ENCODE measurements at places on chromosomes 5 and 9. TPM values are rescaled to one million over a fixed set of nuclear protein-coding genes. Genes with fewer than 3 reads are reported as not detected.

ANKHD1 gene
- 108 TPM for total RNA-seq

TIMD4 gene
- not detected for total RNA-seq

PRUNE2 gene
- total RNA-seq: 3.3 TPM

N4BP3 gene
- total RNA-seq: 6.6 TPM

TRIM36 gene
- 55.2 TPM for total RNA-seq

ARL14EPL gene
- not detected for total RNA-seq

MARCOL gene
- not detected for total RNA-seq

DNA sequence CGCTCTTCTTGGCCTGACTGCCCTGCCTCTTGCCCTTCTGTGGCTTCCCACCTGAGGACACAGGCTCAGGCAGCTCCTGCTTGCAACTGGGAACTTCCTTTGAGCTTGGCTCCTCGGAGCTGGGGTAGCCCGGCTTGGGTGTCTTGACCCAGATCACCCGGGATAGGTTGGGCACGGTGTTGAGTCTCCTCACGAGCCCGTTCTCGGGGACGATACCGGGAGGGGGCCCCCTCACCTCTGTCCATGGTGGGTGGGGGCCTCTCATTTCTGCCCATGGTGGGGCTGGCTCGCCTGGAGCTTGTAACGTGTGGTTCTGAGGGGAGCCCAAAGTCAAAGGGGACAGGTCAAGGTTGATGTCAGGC is 7.8 kb upstream of the DDX41 start:
- DNase-seq: no peak

- DNase-seq: no peak
Observed at GRCh38 chr5:106699796-106700195, 970.9 kb downstream of the EFNA5 start.

DNA sequence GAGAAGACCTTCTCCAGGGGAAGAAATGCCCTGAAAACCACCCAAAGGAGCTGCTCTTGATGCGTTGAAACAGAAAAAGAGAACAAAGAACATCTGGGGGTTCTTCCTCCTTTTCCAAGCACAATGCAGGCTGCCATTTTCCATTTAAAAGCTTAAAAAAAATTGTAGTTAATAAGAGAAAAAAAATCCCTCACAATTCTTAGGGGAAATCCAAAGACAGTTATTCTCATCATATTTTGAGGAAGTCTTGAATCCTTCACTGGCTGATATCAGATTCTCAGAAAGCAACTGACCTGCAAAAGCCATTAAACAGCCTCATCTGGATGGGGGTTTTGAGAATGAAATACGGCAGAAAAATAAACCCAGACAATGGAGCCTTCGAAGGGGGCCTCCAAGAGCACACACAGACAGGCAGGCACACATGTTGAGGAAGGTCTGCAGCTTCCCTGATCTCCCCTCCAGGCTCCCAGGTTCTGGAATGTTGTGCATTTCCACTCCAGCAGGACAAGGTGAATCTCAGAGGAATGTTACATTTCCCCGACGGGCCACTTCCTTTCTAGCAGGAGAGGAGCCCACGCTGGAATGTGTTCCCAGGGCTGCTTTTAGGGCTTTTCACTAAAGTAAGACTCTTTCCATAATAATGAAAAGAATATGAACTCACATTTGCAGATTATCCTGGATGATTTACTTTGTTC is 159.4 kb upstream of the S1PR3 start:
- no peak for DNase-seq

- no peak for DNase-seq
Observed at GRCh38 chr5:55731848-55732247, 6.0 kb upstream of the DDX4 start.

- no peak for DNase-seq
Observed at GRCh38 chr5:15124871-15125568, 253.4 kb upstream of the ANKH start.

GRCh38 chr9:71675857-71676165 is 92.5 kb downstream of the CEMIP2 start:
- DNase-seq: no peak

DNA sequence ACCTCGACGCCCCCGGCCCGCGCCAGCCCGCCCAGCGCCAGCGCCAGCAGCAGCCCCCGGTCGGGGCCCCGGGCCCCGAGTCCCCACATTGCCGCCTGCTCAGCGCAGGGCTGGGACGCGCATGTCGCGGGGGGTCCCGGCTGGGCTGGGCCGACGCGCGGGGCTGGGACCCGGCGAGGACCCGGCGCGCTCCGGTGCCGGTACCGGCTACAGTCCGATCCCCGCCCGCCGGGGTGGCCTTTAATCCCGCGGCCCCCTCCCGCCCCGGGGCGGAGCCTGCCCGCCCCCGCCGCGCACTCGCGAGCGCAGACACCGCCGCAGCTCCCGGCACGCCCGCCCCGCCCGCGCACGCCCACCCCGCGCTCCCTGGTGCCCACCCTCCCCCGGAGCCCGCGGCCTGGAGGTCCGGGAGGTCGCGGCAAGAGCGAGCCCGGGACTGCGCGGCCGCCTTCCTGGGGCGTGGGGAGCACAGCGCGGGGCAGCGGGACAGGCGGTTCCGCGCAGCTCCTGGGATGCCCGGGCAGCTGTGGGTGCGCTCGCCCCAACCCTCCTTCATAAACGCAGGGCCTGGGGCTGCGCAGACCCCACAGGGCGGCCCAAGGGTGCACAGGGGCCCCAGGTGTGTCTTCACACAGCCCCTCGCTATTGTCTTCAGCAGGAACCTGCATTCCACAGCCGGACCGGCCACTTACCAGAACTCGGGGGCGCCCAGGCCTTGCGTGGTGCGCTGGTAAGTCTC is at the start of gene SLC9A3:
TSS of gene SLC9A3 (minus strand) at position 216 of the 739 bp plus-strand sequence.
- no peak for DNase-seq

GRCh38 chr5:33306758-33307157 is 134.0 kb upstream of the TARS1 start:
- DNase-seq: no peak

DNA sequence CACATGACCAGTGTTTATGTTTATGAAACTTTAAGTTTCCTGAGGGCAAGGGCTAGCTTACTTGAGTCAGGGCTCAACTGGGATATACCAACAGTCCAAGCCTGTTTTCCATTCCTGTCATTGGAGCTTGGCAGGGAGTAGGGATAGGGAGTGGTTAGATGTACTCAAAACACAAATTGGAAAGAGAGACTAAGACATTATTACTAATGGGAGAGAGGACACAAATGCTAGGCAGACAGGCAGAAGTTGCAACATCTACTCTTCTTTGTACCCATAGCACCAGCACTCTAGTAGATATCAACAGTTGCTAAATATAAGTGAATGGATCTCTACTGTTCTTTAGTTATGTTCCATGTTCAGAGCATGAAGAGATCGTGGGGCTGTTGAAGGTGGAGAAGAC is 62.8 kb downstream of the NPR3 start:
- no peak for DNase-seq

DNA sequence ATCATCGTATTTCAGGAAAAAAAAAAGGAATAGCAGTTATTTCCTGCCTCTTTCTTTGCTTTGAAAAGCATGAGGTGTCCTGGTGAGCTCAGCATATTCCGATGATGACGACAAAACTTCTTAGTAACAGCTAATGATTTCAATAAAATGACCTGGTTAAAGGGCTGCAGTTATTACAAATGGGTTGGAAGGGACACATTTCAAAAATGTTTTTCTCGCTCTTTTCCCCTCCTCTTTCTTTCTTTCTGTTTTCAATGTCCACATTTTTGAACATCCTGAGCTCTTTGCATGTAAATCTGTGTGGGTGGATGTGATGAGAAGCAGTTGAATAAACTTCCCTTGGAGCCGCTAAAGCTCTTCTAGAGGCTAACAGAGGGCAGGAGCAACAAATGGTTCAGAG is 186.8 kb upstream of the SLC27A6 start:
- no peak for DNase-seq

GRCh38 chr9:22208846-22209585 is 199.9 kb upstream of the CDKN2B start:
- DNase-seq: no peak

DNA sequence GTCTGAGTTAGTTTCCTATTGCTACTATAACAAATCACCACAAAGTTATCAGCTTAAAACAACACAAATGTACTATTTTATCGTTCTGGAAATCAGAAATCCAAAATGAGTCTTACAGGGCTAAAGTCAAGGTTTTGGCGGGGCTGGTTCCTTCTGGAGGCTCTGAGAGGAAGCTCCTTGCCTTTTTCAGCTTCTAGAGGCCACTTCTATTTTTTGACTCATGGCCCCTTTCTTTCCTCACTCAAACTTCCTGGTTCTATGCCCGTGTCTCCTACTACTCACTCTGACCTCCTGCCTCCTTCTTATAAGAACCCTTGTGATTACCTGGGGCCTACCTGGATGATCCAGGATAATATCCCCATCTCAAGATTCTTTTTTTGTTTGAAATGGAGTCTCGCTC is 48.2 kb downstream of the GABBR2 start:
- DNase-seq: no peak

DNA sequence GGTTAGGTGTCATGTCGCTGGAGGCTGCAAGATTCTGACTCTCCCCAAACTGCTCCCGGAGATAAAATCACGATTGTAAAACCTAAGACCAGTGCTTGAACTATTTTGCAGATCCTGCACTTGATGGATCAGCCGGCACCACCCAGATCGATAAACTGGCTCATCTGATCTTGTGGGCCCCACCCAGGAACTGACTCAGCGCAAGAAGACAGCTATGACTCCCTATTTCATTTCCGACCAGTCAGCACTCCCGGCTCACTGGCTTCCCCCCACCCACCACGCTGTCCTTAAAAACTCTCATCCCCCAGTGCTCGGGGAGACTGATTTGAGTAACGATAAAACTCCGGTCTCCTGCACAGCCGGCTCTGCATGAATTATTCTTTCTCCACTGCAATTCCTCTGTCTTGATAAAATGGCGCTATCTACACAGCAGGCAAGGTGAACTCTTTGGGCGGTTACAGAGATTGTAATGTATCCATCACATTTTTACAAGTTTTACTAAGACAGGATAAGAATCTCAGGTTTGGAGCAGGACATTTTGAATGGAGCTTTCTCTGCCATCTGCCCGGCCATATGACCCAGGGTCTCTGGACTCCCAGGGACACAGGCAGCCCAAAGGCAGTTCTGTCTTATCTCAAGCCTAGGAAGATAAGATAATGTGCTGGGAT is 10.6 kb upstream of the PPP1R26 start:
- DNase-seq: no peak

GRCh38 chr9:85156652-85157051 is 487.1 kb downstream of the NTRK2 start:
- DNase-seq: no peak

- DNase-seq: no peak
Observed at GRCh38 chr5:102799017-102799416, 43.9 kb downstream of the PAM start.

- no peak for DNase-seq
Observed at GRCh38 chr9:85276741-85277140, 465.0 kb downstream of the AGTPBP1 start.

DNA sequence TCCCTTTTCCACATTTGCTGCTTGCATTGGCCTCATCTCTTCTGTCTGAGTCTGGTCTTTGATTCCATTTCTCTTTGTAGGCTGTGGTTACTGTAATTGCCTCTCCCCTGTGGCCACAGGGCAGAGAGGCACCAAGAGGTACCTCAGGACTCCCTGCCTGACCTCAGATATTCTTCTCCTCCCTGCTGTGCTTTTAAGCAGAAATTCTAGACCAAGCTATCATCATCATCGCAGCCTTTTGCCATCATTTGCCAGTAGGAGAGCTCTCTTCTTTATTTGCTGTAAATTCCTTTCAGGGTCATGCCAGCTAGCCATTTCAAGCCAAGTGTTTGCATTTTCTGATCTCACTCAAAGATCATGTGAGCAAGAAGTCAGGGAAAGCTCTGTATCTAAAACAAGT is 369.6 kb downstream of the ICE1 start:
- DNase-seq: no peak

DNA sequence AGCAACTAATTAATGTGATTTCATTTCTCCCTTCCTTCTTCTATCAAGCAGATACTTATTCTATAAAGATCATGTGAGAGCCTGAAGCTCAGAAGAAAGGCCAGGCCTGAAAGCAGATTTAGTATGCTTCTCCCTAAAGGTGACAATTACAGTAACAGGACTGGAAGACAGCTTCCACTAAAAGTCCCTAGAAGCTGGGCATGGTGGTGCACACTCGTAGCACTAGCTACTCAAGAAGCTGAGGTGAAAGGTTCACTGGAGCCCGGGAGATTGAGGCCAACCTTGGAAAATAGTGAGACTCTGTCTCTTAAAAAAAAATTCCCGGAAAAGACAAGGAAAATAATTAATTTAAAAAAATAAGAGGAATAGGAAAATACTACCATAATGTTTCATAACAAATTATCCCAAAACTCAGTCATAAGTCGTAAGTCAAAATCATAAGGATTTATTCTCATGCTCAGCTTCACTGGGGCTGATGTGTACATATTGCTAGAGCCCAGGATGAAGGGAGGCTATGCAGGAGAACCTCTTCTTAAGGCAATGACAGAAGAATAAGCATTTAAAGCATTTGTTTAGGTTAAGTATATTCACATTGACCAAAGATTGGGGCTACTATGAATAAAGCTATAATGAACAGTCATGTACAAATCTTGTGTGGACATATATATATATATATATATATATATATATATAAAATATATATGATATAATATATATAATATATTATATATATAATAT is 210.8 kb upstream of the SMARCA2 start:
- no peak for DNase-seq

GRCh38 chr5:43840424-43841125 is 237.6 kb downstream of the NNT start:
- DNase-seq: no peak

- DNase-seq: peak; percentile 61
Observed at GRCh38 chr5:135439231-135440205, 7.6 kb downstream of the DCANP1 start.

DNA sequence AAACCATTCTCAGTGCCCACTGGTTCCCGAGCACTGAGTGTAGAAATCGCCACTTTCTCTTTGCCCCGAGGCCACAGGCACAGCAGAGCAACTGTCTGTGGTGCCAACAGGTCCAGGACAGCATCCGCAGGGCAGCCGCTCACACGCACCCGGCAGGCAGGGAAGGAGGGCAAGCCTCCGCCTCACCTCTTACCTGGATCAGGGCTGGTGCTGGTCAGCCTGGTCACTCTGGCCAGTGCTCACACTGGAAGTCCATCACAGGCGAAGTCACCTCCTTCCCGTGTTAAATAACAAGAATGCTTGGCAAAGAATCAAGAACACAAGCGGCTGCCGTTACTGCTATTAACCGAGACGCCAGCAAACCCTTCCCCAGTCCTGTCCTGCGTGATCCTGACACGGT is 13.7 kb downstream of the DIPK1B start:
- no peak for DNase-seq

DNA sequence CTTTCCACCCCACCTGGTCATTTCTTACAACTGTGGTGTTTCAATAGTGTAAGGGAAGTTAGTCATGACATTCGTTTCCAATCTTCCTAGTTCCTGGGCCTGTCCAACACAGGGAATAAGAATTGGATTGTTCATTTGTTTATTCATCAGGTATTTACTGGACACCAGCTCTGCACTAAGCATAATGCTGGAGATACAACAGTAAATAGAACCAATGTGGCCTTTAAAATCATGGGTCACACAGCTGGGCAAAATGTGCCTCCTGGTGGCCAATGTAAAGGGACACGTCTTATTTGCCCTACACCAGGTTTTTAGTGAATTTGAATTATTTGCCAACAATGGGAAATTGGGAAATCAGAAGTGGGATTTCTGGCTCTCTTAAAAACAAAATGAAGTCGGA is 10.4 kb downstream of the ABLIM3 start:
- no peak for DNase-seq

GRCh38 chr9:86061972-86062739 is 37.2 kb downstream of the GOLM1 start:
- DNase-seq: no peak
